ENCODE measurements at places on chromosomes 12 and 14.

DNA sequence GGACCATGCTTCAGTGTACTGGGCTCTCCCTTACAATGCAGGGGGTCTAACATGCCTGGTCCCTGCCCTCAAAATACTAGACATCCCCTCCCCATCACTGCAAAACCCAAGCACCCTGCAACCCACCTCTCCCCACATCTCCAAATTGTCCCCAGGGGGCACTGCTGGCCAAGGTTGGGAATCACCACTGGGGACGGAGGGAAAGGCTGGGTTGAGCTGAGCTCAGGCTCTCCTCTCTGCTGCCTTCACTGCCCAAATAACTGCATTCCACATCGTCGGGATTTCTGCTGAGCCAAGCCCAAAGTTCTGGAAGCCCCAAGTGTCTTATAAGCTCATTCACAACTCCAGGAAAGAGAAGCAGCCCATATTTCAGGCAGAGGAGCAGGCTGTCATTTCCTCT is 69.6 kb downstream of the NT5DC3 start:
- no peak for DNase-seq

- DNase-seq = no peak
Measured at GRCh38 chr12:77813558-77813957, 17.1 kb upstream of the NAV3 start.

- DNase-seq = no peak
Measured at GRCh38 chr14:92568621-92569479, 55.3 kb downstream of the RIN3 start.

- no peak for DNase-seq
Measured at GRCh38 chr12:65335021-65335714, 56.7 kb downstream of the MSRB3 start.

- no peak for DNase-seq
Measured at GRCh38 chr12:53929527-53929926, 9.1 kb upstream of the HOXC13 start.

- DNase-seq = no peak
Measured at GRCh38 chr14:102079700-102079979, 7.2 kb downstream of the HSP90AA1 start.

- no peak for DNase-seq
Measured at GRCh38 chr12:89051065-89051677, 301.1 kb downstream of the DUSP6 start.

- DNase-seq = no peak
Measured at GRCh38 chr14:71416392-71416791, 509.1 kb downstream of the PCNX1 start.

- no peak for DNase-seq
Measured at GRCh38 chr12:104687823-104688573, 231.2 kb downstream of the CHST11 start.

DNA sequence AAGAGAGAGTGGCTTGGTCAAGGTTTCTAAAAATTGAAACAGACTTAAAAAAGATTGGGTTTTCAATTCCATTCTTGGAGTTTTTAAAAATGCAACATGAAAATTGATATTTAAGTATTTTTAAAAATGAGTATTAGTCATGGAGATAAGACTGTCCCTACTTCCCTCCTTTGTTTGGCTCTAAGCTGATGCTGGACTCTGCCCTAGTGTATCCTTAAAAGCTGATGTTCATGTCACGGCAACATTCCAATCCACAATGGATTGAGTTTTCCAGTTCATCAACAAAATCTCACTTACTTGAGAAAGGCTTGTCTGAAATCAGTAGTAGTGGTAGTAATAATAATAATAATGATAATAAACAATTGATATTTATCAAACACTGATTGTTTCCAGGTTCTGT is 119.0 kb upstream of the SLC38A2 start:
- DNase-seq = no peak

GRCh38 chr12:48956279-48957140 is 777 bp downstream of the ARF3 start:
- DNase-seq = no peak
